ENCODE measurements at places on chromosomes 1 and 21. TPM values are rescaled to one million over a fixed set of nuclear protein-coding genes. Genes with fewer than 3 reads are reported as not detected.

Gene GCSAML
- total RNA-seq, result not detected

DNA sequence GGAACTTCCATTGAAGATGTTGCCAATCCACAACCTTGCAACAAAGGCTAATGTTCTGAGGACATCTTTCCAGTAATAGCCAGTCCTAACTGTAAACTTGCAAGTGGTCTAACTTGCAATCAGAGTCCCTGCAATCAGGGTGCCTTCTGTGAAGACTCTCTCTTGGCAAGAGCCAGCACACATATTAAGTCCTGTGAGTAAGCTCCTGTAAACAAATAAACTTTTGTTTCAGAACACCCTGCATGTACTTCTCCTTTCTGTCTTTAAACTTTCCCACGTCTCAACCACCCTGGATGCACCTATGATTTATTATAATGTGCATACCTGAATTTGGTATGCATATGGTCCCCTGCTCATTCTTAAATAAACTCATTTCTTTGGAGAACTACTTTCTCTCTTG, 9.1 kb downstream of the GBP7 start:
- DNase-seq, result no peak

- DNase-seq, result no peak
Measured at GRCh38 chr1:205709059-205709398, 28.7 kb upstream of the SLC45A3 start.

DNA sequence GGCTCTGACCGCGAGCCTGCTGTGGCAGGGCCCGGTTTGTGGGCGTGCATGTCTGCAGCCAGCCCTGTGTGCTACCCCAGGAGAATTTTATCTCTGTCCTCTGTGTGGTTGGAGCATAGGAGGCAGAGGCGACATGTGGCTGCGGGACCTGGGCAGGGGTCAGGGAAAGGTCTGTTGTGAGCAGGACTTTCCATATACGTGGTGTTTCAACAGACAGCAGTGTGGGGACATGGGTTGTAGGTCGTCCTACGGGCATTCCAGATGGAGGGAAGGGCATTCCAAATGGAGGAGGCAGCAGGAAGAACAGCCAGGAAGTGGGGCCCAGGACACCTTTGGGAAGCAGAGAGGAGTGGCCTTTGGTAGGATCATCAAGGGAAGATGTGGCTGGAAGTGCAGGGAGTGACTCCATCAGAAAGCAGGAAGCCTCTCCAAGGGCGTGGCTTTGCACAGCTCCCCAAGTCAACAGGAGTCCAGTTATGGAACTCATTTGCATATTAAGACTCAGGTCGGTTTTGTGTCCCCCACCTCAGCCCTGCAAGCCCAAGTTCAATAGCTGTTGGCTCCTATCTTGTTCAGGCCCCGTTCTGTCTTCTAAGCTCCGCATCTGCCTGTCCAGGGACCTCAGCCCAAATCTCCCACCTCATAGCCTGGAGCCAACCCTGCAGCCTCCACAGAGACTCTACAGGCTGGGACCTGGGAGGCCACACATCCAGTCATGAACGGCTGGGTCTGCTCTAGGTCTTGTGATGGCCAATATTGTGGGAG, 309.1 kb downstream of the MATN1 start:
- peak; percentile 15 for DNase-seq

DNA sequence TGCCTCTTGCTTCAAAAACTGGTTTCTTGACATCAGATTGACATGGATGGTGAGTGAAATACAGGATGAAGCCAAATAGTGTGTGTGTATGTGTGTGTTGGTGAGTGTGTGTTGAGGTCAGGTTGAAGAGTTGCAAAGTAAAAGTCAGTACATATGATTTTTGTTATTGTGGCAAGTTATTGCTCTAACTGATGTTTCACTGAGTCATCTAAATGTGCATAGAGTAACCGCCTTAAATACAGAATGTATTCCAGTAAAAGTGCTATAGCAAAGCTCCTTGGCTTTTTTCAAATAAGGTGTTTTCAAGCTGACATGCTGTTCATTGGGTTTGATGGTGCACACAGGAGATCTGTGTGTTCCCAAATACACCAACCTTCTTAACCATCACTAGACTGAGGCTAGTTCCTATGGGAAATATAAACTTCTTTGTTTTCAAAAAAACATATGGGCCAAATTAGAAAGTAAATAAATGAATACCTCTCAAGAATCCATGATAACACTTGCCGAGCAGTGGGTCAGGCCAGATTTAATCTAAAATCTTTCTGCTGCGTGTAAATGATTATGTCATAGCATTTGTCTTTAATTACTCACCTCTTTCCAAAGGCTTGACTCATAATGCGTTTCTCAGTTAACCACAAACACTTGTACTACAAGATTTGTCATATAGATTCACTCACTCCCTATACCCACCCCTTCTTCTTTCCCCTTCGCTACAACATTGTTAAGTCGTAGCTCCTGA, 151.1 kb downstream of the LYPLAL1 start:
- no peak for DNase-seq

Data from H9 (cell line).